ENCODE measurements at places on chromosomes 2 and 18.
A peak's percentile ranks its signal among the peaks of the same experiment; 100 is the strongest.

GRCh38 chr18:477565-477964 lies 22.9 kb downstream of the COLEC12 start:
- no peak for DNase-seq

GRCh38 chr2:223602972-223603371 lies 811 bp upstream of the SCG2 start:
- DNase-seq = no peak

- DNase-seq = no peak
Observed at GRCh38 chr2:128491692-128492244, 173.1 kb upstream of the HS6ST1 start.

- DNase-seq = no peak
Observed at GRCh38 chr2:133377599-133377998, 190.7 kb downstream of the NCKAP5 start.

GRCh38 chr2:88857951-88858411 lies 166.5 kb downstream of the RPIA start:
- peak; percentile 5 for DNase-seq

DNA sequence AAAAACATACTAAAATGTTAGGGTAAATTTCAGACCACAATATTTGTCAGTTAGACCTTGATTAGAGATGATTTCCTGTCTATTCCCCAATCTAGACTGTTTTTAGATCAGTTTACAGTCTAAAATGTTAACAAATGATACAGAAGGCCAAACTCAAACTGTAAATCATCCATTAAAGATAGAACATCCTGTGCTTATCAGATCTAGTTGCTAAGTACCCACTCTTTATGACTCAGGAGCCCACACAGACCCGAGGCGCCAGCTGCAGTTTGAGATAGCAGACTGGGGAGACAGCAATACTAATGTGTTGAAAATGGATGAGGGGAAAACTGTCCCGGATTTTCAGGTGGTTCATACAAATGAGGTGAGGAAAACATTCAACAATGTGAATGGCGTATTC lies 113.3 kb downstream of the SCG2 start:
- DNase-seq = peak; percentile 80

- peak; percentile 74 for DNase-seq
Observed at GRCh38 chr18:493986-494983, 6.2 kb downstream of the COLEC12 start.

GRCh38 chr2:209451209-209451834 lies 27.5 kb downstream of the MAP2 start:
- no peak for DNase-seq

GRCh38 chr2:14232217-14232616 lies 400.3 kb upstream of the LRATD1 start:
- no peak for DNase-seq

- peak; percentile 98 for DNase-seq
Observed at GRCh38 chr18:7617738-7618422, 50.8 kb downstream of the PTPRM start.

DNA sequence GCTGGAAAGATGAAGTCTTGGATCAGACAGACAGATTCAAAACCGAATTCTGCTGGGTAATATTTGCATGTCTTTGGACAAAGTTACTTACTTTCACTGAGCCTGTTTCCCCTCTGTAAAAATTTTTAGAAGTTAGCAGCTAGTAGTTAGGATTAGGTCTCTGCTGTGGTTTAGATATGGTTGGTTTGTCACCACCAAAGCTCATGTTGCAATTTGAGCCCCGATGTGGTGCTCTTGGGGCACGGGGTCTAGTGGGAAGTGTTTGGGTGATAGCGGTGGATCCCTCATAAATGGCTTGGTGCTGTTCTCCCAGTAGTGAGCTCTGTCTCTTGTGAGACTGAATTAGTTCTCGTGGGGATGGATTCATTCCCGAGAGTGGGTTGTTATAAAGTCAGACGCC lies 38.9 kb upstream of the PNO1 start:
- no peak for DNase-seq

GRCh38 chr2:17136877-17137276 lies 381.4 kb downstream of the RAD51AP2 start:
- DNase-seq = no peak

- DNase-seq = no peak
Observed at GRCh38 chr2:55865096-55865835, 58.3 kb downstream of the EFEMP1 start.

GRCh38 chr2:189492451-189492850 lies 51.2 kb downstream of the WDR75 start:
- peak; percentile 15 for DNase-seq

DNA sequence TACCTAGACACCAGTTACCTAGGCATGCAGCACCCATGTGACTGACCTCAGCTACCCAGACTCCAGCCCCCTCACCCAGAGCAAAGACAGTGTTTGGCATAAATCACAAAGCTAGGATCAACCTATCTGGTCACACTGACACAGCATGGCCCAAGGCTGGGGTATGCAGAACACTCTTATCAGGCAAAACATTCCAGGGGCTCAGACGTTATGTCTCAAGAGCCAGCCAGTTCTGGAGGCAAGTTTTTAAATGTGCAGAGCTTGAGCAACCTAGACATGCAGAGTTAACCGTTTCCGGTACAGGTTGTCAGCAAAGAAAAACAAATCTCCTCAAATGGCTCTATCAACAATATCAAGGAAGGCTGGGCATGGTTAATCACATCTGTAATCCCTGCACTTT lies 92.8 kb downstream of the AP1S3 start:
- peak; percentile 35 for DNase-seq

GRCh38 chr2:177243476-177243875 lies 21.1 kb downstream of the NFE2L2 start:
- DNase-seq = peak; percentile 51

DNA sequence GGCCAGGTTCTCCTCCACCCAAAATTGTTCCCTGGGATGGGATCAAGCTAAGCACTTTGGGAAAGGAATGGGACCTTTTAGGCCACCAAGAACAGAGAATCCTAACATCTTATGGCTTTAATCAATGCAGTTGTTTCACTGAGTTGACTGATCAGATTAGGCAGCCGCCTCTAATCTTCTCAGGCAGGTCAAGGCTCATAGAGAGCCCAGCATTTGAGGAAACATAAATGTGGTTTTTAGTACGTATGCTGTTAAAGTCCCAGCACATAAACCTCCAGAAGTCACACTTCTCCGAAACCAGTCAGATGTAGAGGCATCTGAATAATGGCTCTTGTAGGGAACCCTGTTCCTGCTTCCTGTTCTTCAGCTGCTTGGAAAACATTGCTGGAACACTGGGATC lies 99.5 kb upstream of the RMDN2 start:
- no peak for DNase-seq

GRCh38 chr2:58920001-58920400 lies 678.9 kb upstream of the FANCL start:
- peak; percentile 89 for DNase-seq

DNA sequence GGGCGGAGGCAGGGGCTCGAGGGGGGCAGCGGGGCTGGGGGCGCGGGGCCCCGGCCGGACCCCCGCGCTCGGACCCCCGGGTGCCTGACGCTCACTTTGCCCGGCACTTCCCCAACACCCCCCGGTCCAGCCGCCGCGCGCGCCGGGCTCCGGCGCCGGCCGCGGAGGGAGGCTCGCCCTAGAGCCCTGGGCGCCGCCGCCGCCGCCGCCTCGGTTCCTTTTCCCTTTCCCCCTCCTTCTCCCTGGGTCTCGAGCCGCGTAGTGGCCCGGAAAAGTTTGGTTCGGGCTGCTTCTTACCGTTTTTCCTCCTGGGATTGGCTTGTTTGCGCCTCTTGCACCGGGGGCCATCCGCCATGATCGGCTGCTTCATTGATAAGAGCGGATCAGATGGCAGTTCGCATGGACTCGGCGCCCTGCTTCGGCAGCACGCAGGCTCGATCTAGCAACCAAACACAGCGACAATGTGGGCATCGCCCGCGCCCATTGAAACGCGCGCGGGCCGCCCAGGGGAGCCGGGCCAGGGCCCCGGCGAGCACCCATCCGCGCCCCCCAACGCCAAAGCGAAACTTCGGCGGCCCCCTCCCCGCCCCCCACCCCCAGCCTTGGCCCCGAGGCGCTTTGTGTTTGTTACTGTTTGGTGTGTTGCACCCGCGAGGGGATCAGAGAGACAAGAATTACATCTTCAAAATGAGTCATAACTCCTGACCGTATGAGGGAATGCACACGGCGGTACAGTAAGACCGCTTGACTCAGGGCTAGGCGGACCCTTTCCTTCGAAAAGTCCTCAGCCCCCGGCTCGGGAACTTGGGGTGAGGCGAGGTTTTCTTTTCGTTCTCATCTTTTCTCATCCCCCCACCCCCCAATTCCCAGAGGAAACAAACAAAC lies 2.7 kb downstream of the ZEB2 start:
- DNase-seq = peak; percentile 97

DNA sequence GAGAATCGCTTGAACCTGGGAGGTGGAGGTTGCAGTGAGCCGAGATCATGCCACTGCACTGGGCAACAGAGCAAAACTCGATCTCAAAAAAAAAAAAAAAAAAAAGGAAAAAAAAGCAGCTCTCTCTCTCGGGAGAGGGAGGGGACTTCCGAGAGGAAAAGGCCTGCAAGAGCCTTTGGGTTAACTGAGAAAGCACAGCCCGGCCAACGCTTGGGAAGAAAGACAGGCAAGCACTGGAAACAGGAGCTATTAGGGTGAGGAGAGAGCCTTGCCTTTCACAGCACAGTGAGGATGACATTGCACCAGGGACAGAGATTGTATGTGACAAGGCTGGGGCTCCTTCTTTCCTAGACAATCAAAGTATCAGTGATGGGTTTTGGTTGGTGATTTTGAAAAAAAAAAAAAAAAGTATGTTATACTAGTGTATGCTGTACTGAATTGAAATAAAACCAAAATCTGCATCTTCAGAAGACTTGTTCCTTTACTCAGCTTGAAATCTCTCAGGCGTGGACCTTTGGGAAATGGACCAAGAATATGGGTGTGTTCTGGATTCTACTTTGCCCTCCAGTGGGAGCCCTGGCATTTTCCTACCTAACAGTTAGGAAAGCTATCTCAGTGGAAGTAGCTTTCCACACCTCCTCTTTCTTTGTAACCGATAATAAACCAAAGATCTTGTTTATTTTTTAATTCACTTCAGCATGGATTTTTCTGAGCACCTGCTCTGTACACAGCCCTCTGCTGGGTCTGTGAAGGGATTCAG lies 16.7 kb downstream of the SRSF7 start:
- no peak for DNase-seq

DNA sequence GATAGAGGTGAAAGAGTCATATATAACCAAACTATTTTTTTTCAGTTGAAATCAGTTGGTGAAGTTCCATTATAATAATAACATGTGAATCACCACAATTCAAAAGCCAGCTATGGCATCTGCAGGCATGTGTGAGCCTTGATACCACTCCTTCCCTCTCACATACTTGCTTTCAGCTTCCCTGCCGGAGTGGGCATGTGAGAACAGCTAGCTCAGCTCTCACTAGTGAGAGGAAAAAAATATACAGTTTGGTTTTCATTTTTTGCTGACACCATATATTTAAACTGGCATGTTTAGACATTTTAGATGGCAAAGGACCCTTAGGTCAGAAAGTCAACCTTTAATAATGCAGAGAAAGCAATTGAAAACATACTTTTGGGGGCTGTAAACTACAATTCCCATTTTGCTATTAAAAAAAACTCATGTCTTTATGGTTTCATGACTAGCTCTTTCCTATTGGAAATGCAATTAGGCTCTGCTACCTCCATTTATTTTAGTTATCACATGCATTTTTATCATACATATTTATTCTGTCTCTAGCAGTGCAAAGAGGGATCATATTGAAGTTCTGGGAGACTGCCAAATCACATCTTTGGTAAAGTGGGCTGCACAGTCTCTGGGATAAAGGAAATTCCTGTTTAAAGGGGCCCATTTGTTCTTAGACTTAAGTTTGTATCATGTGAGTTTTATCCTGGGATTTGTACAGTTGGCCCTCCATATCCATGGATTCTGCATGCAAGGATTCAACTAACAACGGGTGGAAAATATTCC lies 33.2 kb upstream of the SLC40A1 start:
- DNase-seq = peak; percentile 68

GRCh38 chr2:172863341-172863740 lies 127.7 kb downstream of the RAPGEF4 start:
- DNase-seq = no peak

GRCh38 chr2:232211743-232212686 lies 166.5 kb upstream of the ALPP start:
- no peak for DNase-seq

DNA sequence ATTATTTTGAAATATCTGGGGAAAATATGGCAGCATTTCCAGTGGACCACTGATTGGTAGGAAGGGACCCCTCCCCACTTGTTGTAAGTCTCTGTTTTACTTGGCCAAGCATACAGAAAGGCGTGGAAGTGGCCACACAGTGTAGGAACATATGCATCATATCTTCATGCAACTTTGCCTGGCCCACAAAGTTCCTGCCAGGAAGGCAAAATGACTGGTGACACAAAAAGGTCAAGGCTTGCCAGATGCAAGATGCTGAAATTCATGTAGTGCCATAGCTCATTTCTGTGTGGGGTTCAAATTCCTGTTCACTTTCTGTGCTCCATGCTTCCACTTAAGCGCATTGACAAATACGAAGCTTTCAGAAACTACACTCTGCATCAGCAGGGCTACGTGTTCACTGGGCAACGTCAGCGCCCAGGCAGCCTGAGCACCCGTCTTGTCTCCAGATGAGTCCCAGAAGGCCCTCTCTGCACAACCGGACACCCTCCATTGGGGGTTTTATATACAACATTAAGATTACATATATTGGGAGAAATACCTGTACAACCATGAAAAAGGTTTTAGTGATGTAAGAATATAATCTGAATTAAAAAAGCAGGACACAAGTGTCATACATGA lies 3.6 kb downstream of the DYNC2LI1 start:
- DNase-seq = no peak

- DNase-seq = no peak
Observed at GRCh38 chr2:136305517-136306192, 187.7 kb upstream of the CXCR4 start.

DNA sequence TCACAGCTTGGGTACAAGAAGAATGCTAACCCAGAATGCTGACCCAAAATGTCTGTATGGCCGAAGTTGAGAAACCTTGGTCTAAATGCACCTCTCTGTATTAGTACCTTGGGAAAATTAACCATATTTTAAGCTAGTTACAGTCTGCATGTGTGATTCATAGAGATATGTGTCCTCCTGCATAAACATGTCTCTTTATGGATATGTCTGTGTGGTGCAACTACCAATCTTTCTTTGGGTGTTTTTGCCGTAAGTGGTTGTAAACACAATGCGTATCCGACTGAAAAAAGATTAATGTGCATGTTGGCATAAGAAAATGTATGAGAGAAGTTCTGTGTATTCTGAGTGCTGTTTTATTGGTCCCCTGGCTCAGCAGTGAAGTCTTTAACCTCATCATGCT lies 54.2 kb upstream of the GAREM2 start:
- DNase-seq = no peak

- peak; percentile 74 for DNase-seq
Observed at GRCh38 chr18:61738488-61738887, 154.3 kb downstream of the RNF152 start.

- DNase-seq = no peak
Observed at GRCh38 chr18:5961828-5962150, 66.5 kb upstream of the TMEM200C start.

- no peak for DNase-seq
Observed at GRCh38 chr2:144648837-144649465, 129.0 kb upstream of the ZEB2 start.

DNA sequence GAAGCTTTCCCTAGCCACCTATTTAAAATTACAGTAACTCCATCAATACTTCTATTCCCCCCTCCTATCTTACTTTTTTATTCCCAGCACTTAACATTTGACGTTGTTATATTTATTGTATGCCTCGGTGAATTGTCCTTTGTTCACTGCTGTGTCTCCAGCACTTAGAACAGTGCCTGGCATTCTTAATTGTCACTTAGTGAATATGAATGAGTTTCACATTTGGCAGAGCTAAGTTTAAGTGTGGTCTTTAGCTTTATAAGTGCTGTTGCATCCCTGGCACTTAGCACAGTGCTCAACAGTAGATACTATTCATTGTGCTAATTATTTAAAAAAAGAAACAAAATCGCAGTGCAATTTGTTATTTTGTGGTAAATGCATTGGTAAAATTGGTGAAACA lies 1.7 kb downstream of the RMP24 start:
- DNase-seq = no peak
